ENCODE measurements at places on chromosomes 3 and 15. TPM values are rescaled to one million over a fixed set of nuclear protein-coding genes. Genes with fewer than 3 reads are reported as not detected.

- DNase-seq: no peak
These were observed 127.4 kb downstream of the ST8SIA2 start for GRCh38 chr15:92520914-92521623.

DNA sequence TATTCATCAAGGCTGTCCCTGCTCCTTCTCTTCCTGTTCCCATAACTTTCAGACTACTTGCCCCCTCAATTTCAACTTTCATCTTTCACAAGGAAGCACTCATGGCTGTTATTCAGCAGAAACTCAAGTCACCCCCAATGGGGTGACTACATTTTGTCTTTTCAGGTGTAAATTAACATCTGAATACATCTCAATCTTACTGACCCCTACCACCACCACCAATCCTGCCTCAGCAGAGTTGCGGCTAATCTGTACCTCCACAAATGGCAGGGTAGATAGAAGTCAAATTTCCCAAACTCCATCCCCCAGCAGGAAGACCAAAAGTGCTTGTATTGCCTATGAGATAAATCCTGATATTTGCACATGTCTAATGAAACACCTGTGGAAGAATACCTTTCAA, 19.2 kb downstream of the SOX2 start:
- no peak for DNase-seq

- peak; percentile 60 for DNase-seq
These were observed 90.8 kb downstream of the ANP32A start for GRCh38 chr15:68729789-68730411.

CDHR4 gene
- total RNA-seq: not detected

ANKRD63 gene
- not detected for total RNA-seq
